ENCODE measurements at places on chromosomes 7 and 10.
A peak's percentile ranks its signal among the peaks of the same experiment; 100 is the strongest.

DNA sequence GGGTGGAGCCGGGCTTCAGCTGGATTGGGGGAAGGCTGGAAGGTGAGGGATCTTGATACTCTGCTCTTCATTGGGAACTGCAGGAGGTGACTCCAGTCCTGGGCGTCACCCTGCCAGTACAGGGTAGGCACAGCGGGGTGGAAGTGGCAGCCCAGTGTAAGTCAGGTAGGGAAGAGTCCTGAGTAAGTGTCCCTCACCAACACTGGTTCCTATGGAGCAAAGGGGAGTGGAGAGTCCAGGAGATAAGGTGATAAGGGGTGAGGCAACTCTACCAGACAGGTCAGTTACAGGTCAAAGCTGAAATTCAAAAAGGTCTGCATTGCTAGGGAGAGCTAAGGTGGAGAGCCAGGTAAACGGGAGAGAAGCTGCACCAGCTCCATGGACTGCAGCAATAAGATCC, 145.6 kb upstream of the NFE2L3 start:
- no peak for DNase-seq

- DNase-seq, result no peak
Observed at GRCh38 chr10:13865758-13866491, 279.2 kb downstream of the PRPF18 start.

- no peak for DNase-seq
Observed at GRCh38 chr10:94192974-94193373, 169.8 kb downstream of the NOC3L start.

DNA sequence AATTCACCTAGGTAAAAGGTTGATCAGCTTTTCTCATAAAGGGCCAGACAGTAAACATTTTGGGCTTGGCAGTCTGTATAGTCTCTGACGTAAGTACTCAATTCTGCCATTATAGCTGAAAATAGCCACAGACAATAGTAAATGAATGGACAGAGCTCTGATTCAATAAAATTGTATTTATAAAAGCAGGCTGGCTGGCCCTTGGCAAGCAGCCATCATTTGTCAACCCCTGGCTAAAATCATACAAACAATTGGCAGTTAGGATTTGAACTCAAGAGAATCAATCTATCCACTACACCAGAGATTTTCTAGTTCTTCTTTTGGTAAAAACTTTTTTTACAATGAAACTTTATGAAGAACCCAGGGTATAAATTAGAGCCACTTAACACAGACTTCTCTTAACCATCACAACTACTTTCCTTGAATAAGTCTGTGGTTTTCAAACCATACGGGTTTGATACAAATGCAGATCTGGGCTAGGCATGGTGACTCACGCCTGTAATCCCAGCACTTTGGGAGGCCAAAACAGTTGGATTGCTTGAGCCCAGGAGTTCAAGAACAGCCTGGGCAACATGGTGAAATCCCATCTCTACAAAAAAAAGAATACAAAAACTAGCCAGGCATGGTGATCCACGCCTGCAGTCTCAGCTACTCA, 124.5 kb downstream of the SLC16A9 start:
- no peak for DNase-seq

GRCh38 chr10:104123397-104123796, 1.4 kb downstream of the SFR1 start:
- DNase-seq, result no peak

GRCh38 chr7:69517985-69518704, 80.1 kb upstream of the AUTS2 start:
- DNase-seq, result no peak

GRCh38 chr7:110944966-110945644, 145.8 kb upstream of the LRRN3 start:
- no peak for DNase-seq

DNA sequence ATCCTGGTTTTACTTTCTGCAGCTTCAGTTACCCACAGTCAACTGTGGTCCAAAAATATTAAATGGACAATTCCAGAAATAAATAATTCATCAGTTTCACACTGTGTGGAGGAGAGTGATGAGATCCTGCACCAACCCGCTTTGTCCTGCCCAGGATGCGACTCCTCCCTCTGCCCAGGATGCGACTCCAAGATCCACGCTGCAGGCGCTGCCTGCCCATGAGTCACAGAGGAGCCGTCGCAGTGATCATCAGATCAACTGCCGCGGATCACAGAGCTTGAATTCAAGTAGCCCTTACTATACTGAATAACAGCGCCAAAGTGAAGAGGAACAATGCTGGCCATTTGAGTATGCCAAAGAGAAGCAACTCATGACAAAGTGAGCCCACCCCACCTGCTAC, 61.5 kb downstream of the GRB10 start:
- no peak for DNase-seq

GRCh38 chr10:34581801-34582532, 233.1 kb downstream of the PARD3 start:
- peak; percentile 36 for DNase-seq

- no peak for DNase-seq
Observed at GRCh38 chr10:86819567-86819966, 63.1 kb downstream of the BMPR1A start.

- DNase-seq, result no peak
Observed at GRCh38 chr10:133251388-133252222, 13.9 kb downstream of the VENTX start.

GRCh38 chr7:142870147-142870559, 15.3 kb downstream of the EPHB6 start:
- no peak for DNase-seq

GRCh38 chr7:68679459-68680234, 918.6 kb upstream of the AUTS2 start:
- no peak for DNase-seq

GRCh38 chr10:12466704-12467305, 117.5 kb downstream of the CAMK1D start:
- DNase-seq, result no peak

GRCh38 chr7:127290116-127290655, 37.4 kb upstream of the GRM8 start:
- DNase-seq, result no peak

GRCh38 chr10:123878666-123879303, 12.8 kb downstream of the CPXM2 start:
- DNase-seq, result no peak

DNA sequence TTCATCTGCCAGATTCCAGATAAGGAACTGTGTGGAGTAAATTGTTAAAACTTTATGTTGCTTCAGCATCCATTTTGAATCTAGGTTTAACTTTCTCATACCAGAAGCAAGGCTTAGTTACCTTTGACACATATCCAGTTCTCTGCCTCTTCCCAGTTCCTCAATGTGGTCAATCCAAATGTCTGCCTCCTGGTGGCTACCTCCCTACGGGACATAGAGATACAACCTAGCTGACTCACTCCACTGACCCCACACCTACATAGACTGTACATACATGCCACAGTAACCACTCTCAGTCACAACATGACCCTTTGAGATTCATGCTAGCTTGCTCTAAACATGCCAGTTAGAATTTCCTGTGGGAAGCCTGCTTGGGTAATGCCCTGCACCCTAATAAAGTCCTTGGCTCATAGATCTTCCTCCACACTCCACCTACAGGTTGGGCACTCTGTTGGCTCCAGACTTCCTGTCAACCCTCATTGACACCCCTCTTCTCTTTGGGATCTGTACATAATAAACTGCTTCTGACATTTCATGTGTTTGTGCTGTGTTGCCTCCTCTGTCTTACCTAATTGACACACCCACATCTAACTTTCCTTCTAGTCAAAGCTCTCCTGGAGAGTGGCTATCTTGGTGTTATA, 278.1 kb downstream of the HTR7 start:
- DNase-seq, result no peak

GRCh38 chr7:158924956-158925355, 68.6 kb downstream of the DYNC2I1 start:
- DNase-seq, result peak; percentile 2

DNA sequence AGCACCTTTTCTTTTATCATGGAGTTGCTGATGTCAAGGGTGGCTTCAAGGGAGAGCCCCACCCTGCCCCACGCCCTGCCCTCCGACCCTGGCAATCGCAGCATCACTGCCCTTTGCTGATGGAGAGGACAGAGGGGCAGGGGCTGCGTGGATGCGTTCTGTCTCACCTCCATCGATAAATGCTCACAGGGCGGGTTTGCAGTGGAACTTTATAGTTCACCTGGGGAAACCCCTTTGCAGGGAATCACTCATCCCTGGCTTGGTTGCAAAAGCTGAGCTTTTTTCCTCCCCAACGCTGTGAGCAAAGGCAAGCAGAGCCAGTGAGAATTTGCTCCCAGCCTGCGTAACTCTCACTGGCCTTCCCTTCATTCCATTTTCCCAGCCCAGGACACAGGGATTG, 176.8 kb downstream of the WDR37 start:
- no peak for DNase-seq

GRCh38 chr7:37295401-37295800, 153.3 kb downstream of the ELMO1 start:
- DNase-seq, result no peak

DNA sequence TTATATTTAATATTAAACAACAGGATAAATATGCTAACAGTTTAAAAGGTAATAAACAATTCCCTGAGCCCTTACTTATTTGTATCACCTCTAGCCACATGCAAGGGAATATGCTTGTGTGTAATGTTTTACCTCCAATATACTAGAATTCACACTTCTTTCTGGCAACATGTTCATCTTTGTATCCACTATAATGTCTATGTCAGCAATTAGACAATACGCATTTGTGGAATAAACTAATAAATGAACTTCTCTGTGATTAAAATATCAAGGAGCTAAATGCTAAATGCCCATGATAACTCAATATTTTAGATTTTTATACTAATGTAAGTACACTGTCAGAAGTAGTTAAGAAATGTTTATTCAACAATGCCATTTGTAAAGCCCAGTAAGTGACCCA, 350.5 kb downstream of the DGKB start:
- no peak for DNase-seq

GRCh38 chr7:112223310-112223709, 16.8 kb downstream of the ZNF277 start:
- DNase-seq, result no peak

- DNase-seq, result no peak
Observed at GRCh38 chr10:118767297-118768040, 12.7 kb upstream of the CACUL1 start.

DNA sequence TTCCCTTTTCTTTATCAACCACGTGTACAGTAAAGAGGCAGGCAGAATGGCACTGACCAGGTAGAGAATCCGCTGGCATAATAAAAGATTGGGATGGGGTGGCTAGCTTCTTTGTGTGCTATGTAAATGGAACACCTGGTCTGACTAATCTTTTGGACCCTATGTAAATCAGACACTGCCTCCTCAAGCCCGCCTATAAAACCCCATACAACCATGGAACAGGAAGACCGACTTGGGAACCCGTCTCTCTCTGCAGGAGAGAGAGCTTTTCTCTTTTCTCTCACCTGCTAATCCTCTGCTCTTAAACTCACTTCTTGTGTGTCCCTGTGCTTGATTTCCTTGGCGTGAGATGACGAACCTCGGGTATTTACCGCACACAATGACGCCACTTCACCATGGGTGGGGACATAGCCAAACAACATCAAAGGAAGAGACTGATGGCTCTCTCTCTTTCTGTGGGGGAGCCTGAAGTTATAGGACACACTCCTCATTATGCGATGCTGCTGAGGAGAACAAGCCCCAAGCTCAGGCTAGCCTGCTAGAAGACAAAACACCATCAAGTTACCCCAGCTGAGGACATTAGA, 94.2 kb downstream of the ARL5B start:
- no peak for DNase-seq

DNA sequence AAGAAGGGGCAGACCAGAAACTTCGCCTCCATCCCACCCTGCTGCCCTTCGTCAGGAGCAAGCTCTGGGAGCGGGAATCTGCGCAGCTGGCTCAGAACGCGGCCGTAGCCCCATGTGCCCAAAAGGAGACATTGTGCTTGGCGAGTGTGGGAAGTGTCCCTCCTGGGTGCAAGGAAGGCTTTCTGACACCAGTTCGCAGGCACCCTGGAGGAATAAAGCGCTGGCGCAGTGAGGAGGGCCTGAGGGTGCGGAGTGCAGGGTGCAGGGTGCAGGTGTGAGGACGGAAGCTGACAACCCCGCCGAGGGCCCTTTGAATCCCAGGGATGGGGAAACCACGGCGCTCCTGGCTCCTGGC, 811 bp downstream of the SLIT1 start:
- no peak for DNase-seq

GRCh38 chr7:134452419-134452838, 6.5 kb downstream of the AKR1B1 start:
- no peak for DNase-seq

DNA sequence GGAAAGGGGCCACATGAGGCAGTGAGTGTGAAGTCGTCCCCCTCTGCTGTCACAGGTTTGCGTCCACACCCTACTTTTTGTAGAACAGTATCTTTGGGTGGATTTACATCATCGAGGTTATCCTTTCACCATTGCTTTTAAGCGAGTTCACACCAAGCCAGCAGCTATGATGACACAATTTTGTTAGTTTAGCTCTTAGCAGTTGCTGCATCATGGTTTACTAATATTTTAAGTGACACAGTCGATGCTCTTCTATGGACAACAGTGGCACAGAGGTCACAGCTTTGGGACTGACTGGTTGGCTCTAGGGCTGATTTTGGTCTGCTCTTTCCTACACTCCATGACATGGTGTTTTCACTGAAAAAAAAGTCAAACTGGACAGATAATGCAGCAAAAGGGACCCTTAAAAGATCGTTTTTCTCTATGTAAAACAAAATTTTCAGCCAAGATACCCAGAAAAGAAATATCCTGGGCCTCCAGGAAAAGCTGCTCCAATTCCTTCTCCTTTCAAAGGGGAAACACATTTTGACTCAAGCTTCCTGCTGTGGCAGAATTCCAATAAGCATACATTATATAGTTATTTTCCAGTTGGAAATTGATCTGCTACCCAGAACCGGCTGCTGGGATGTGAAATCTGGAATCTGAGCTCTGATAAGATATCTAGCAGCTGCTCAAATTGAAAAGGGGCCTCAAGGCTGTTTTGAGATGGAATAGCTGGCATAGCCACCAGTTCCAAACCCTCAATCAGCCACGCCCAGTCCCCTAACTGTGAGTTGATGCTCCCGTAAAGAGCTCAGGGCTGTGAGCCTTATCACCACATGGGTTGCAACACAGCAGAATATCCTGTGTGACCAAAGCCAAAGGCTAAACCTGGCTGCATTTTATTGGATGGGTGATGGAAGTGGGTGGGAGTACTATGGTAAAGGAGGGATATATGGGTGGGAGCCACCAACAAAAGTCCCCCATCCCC, 114.2 kb downstream of the SMURF1 start:
- DNase-seq, result no peak

- peak; percentile 69 for DNase-seq
Observed at GRCh38 chr10:31745612-31746376, 182.8 kb downstream of the ARHGAP12 start.

DNA sequence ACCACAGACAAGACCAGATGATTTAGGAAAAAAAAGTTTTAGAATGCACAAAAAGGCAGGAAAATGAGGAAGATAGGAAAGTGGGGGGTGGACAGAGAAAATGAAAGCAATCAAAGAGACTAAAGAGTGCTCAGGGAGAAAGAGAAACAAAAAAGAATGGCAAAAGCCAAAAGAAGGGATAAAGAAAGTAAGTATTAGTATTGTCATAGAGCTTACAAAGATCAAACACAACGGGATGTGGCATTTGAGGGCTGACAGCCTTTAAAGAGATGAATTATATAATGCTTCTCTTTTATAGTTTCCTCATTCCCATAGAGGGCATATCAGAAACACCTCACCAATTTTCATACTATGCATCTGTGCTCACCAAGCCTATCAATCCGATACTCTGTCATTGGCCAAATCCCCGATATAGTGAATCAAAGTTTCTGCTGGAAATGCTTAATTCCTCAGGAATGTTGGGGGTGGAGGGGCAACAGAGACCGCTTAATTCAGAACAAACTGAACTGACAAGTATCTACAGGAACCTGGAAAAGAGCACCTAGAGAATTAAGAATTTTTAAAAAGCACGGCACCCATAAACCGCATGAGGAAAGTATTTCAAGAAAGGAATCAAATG, 2.7 kb downstream of the COG5 start:
- DNase-seq, result no peak

GRCh38 chr7:102992938-102993717, 80.3 kb downstream of the LRRC17 start:
- DNase-seq, result peak; percentile 36

Data from AG04449 (cell line).